Fibroblast of upper back skin (primary cell): ENCODE measurements at places on chromosomes 5 and 9.

- no peak for DNase-seq
These were observed 269.9 kb upstream of the MSX2 start for GRCh38 chr5:174454464-174454863.

- DNase-seq = no peak
These were observed 21.1 kb upstream of the GOLPH3 start for GRCh38 chr5:32195265-32195664.

GRCh38 chr9:33202552-33203201 is 35.5 kb upstream of the B4GALT1 start:
- peak; percentile 88 for DNase-seq

DNA sequence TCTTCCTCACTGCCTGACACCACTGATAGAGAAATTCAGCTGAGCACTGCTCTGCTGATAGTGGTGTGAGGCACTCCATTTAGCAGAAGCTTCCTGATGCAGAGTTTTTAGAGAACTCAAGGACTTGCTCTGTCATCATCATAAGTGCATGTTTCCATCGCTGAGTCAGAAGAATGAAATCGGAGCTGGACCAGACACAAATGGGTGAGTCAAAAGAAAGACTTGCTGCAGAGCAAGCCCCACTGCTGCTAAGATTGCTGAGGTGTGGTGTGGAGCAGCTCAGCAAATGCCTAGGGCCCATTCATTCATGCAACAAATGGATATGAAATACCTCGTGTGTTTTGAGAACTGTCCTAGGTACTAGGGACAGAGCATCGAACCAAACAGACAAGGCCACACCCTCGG is 410.2 kb upstream of the SLC30A5 start:
- peak; percentile 99 for DNase-seq

- DNase-seq = no peak
These were observed 5.9 kb upstream of the NACC2 start for GRCh38 chr9:136100700-136101614.

GRCh38 chr5:160245506-160246086 is 16.3 kb downstream of the FABP6 start:
- DNase-seq = no peak
